ENCODE measurements at places on chromosomes 2 and 18.

- no peak for DNase-seq
These were observed 191.4 kb downstream of the LDLRAD4 start for GRCh38 chr18:13409997-13410396.

DNA sequence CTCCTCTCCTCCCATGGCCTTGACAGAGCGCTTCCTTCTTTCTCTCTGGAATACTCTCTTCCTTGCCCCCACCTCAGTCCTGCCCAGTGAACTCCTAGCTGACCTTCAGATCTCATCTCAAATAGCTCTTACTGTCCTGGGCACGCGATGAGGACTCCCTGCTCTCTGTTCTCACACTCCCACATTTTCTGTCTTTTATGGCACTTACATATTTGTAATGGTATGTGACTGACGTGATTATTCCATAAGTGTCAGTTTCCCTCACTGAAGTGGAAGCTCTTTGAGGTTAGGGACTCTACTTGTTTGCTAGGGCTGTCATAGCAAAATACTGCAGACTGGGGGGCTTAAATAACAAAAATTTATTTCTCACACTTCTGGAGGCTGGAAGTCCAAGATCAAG is 1.7 kb upstream of the DYSF start:
- DNase-seq, result no peak

GRCh38 chr18:13136056-13136903 is 82.3 kb upstream of the LDLRAD4 start:
- peak; percentile 26 for DNase-seq

DNA sequence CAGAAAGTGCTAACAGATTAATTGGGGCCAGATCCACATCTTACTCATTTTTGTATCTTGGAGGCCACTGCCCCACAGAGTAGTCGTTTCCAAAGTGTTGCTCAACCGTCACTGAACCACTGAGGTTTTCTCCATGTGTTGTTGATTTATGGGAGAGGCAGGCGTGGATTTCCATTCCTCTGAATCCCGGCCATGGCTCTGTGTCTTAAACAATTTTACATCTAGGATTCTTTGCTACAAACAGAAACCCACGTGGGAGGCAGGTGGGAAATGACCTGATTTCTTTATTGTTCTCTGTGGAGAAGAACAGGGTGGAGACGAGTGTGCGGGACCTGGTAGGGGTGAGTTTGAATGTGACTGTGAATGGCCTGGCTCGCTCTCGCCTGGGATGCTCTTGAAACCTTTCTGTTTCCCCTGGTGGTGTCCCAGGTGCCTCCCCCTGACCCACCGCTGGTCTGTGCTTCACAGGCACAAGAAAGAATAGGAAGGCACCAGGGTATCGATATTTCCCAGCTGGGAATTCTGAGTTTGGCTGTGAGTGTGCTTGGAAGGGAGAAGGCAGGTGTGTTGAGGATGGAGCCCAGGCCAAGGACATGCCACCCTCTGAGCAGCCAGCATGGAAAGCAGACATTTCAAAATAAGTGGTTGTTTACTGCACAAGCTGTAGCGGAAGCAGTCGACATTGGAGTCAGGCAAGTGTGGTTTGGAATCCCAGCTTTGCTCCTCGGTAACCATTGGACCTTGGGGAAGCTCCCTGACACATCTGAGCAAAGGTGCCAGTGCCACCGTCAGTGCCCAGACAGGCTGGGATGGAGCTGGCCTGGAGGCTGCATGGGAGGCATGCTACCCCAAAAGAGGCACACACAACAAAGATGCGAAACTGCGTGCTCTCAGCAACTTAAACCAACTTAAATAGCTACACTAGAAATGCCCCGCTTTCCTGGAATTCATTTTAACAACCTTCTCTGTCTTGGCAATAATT is 50.0 kb downstream of the LPIN1 start:
- no peak for DNase-seq

- DNase-seq, result no peak
These were observed 15.3 kb upstream of the MAP4K3 start for GRCh38 chr2:39452396-39452795.

GRCh38 chr2:86297382-86298147 is 39.9 kb downstream of the REEP1 start:
- DNase-seq, result no peak

GRCh38 chr2:8583400-8584173 is 98.3 kb upstream of the ID2 start:
- peak; percentile 61 for DNase-seq

- DNase-seq, result peak; percentile 82
These were observed 90.6 kb upstream of the TAF1B start for GRCh38 chr2:9752441-9753275.

- DNase-seq, result no peak
These were observed 531.8 kb upstream of the ID2 start for GRCh38 chr2:8149985-8150539.

DNA sequence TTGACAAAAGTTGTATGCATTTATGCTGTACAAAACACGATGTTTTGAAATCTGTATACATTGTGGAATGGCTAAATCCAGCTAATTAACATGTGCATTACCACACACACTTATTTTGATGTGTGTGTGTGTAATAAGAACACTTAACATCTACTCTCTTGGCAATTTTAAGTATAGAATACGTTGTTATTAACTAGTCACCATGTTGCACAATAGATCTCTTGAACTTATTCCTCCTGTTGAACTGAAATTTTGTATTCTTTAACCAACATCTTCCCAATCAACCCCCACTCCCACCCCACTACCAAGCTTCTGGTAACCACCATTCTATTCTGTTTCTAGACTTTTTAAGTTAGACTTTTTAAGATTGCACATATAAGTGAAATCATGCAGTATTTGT is 16.3 kb upstream of the SP3 start:
- DNase-seq, result no peak

- no peak for DNase-seq
These were observed 25.7 kb downstream of the FAM168B start for GRCh38 chr2:131067465-131068125.

DNA sequence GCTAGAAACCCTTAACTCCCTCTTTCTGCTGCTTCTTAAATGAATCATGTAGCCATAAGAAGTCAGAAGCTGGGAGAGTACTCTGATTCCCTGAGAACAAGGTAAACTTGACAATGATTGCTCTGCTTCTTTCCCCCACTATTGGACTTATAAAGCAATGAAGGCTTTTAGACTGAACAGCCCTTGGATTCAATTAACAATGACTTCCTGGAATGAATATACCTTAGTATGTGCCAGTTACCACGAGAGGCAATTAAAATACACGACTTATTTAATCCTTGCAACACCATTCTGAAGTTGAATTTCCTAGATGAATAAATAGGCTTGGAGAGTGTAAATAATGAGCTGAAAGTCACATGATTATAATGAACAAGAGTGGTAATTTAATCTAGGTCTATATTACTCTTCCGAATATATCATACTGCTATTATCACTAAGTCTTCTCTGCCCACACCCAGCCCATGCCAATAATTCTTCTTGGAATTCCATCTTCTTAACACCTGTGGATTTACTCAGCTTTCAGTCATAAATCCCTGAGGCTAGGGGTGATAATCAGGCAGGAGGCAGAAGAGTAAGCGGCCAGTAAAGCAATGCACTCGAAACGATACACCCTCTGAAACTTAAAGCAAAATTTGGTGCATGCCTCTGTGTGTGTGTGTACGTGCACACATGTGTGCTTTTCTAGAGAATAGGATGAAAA is 170.2 kb downstream of the ATAD2B start:
- DNase-seq, result no peak

DNA sequence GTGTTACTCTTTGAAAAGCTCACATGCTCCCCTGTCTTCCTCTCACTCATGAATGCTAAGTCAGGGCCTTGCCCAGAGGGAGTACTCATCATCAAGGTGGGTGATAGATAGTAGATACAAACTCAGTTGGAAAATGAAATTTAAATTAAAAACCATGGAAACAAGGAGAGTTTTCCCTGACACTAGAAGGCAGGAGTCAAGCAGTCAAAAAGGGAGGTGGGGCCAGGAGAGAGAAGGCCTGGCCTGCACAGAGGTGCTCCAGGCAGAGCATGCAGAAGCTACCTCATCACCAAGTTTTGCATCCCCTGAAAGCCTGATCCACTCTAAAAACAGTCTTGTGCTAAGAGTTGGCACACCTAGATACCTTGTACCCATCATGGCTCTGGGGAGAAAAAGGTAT is 143.7 kb downstream of the MYO5B start:
- no peak for DNase-seq

DNA sequence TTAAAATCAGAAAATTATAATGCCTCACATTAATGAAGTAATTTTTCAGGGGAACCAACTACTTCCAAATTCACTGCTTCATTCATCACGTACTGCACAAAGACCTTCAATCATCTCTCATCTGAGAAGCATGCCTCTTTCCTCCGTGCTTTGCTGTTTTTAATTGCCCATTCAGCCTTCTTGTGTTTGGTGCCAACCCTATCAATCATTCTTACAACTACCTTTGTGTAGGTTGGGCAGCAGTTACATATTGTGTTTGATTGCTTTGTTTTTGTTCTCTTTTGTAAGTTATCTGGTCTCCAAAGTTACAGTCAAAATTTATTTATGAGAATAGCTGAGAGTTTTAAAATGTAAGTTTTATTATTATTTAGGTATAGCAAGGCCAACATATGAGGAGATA is 549.0 kb upstream of the SLC8A1 start:
- DNase-seq, result no peak

GRCh38 chr2:111995148-111995547 is 59.9 kb upstream of the TMEM87B start:
- DNase-seq, result no peak

DNA sequence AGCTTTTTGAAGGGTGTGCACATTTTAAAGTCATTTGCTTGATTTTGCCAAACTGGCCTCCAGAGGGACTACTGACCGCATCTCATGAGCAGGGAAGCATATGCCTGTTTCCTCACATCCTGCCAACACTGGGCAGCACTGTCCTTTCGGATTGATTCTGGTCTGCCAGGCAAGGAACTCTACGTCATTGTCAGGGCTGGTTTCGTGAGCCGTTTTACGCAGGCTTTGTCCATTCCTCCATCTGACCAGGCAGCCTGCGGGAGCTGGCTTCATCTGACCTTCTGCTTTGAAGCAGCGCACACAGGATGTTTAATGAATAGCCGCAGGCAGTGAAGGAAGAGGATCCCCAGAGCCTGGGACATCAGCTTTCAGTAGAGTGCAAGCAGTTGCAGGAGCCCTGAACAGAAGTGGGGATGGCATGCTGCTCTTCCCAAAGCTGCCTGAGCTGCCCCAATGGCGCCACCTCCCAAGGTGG is 46.3 kb upstream of the SEMA4C start:
- no peak for DNase-seq

GRCh38 chr18:10349561-10349960 is 104.9 kb upstream of the APCDD1 start:
- DNase-seq, result no peak

GRCh38 chr18:50658601-50659000 is 98.7 kb downstream of the MAPK4 start:
- no peak for DNase-seq

GRCh38 chr2:202187570-202187969 is 50.8 kb downstream of the SUMO1 start:
- no peak for DNase-seq

- no peak for DNase-seq
These were observed 894.9 kb upstream of the CDH2 start for GRCh38 chr18:29071869-29072268.

DNA sequence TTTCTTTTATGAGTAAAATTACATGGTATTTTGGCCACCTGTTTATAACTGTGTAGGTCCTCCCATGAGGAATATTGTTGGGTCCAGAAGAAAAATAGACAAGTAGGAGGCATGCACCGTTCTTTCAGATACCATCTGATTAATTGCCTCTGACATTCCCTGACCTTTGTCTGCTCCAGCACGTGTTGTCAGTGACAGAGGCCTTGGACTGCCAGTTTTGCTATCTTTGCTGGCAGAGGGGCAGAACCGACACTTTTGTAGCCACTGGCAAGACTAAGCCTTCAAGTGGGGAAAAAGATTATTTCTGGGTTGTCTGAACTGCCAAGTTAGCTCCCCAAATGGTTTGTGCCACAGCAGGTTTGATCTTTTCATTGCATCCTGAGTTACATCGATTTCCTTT is 276.9 kb downstream of the CAMKMT start:
- DNase-seq, result no peak

- no peak for DNase-seq
These were observed 15.7 kb downstream of the GPC1 start for GRCh38 chr2:240451108-240451611.

DNA sequence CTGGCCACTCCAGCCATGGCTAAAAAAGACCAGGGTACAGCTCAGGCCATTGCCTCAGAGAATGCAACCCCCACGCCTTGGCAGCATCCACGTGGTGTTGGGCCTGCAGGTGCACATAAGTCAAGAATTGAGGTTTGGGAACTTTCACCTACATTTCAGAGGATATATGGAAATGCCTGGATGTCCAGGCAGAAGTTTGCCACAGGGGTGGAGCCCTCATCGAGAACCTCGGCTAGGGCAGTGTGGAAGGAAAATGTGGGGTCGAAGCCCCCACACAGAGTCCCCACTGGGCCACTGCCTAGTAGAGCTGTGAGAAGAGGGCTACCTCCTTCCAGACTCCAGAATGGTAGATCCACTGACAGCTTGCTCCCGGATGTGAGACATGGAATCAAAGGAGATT is 477.3 kb downstream of the LPIN1 start:
- DNase-seq, result no peak

GRCh38 chr2:186755066-186755465 is 61.2 kb downstream of the FAM171B start:
- DNase-seq, result no peak

- no peak for DNase-seq
These were observed 36.1 kb downstream of the ABCG8 start for GRCh38 chr2:43874776-43875451.

DNA sequence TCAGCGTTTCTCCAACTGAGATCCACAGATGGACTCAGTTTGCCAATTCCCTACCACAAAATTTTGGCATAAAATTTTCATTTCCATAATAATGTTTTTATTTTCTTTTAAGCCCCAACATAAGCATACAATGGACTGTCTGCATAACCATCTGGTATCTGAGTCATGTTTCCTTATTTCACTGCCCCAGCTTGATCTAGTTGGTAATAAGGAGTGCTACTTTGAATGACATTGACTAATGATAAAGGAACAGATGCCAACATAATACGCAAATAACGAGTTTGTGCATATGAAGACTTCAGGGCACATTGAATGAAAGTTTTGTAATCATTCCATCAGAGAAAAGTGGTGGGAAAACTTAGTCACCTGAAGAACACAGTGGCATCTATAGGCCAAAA is 8.8 kb upstream of the MBD2 start:
- DNase-seq, result no peak

DNA sequence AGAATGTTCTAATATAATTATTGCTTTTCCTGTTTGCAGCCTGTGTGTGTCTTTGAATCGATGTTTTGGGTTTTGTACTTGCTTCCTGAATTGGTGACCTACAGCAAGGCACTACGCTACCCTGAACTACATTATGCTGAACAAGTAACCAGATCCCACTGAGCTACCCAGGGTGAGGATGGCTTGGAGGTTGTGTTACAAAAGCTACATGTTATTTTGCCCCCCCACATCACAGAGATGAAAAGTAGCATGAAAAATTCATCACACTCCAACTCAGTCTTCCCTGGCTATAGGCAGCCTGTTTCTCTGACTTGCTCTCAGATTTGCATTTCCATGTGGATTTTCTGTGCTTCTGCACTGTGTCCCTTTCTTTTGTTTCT is 162.1 kb downstream of the LDLRAD4 start:
- no peak for DNase-seq
